ENCODE measurements at places on chromosomes 5 and 9.
A peak's percentile ranks its signal among the peaks of the same experiment; 100 is the strongest.

- DNase-seq = no peak
Observed at GRCh38 chr5:125914471-125914870, 508.7 kb upstream of the GRAMD2B start.

GRCh38 chr9:9855177-9856078 lies 757.4 kb downstream of the PTPRD start:
- no peak for DNase-seq

- no peak for DNase-seq
Observed at GRCh38 chr5:178605788-178606187, 15.6 kb upstream of the COL23A1 start.

DNA sequence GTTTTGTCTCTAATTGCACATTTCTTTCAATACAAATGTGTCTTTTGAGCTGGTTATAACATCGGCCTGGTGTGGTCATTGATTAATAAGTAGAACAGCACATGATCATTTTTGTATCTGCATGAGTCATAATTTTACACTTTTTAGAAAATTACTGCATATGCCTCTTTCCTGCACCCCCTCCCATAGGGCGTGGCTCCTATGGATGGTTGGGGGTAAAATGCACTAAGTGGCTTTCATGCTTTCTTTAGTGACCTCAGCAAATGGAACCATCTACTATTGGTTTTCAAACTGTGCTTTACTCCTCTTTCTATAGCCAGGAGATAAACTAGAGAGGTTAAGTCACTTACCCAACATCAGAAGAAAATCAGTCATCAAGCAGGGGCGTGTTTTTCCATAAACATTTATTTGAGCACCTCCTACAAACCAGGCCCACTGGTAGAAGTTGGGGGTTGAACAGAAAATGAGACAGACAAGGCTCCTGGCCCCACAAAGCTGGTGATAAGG lies 3.8 kb downstream of the ANXA6 start:
- no peak for DNase-seq

DNA sequence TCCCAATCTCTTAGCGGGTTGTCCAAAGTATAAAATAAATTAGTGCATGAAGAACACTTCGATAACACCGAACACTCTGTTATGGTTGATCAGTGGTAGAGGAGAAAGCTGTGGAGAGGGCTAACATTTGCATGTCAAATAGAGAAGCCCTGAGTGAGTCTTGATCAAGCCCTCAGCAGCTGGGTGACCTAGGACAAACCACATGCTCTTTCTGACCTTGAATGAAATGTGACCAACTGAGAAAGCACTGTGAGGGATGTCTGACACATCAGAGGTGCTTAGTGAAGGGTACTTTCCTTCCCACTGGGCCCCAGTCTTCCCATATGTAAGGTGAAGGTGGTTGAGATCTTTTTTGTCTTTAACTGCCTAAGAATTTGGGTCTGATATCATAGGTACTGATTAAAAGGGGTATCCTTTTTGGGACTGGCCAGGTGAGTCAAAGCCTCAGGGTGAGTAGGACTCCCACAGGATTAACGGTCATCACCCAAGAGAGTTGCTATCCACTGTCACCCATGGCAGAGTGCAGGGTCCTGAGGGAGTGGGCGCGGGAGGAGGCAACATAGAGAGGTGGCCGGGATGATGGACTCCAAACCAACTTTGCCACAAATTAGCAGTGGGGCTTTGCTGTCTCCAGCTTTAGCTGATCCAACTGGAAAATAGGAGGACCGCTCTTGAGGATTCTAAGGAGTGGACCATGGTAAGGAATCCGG lies 53.5 kb downstream of the KIF4B start:
- no peak for DNase-seq

DNA sequence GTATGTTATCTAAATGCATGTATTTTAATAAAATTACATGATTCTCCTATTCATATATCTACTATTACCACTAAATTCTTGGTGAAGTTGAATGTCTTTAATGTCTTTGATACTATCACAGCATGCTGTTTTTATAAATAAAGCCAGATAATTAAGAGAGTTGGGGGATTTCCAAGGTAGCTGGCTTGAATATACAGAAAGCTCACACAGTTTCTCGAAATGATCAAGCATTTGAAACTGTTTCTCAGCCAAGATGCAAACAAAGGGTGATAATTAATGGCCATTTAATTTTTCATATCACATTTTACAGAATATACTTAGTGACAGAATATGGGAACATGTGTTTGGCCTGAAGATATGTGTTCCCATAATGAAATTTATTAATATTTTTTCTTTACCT lies 145.6 kb upstream of the CDH12 start:
- DNase-seq = no peak

GRCh38 chr5:106397700-106398099 lies 1273.0 kb downstream of the EFNA5 start:
- DNase-seq = peak; percentile 99

DNA sequence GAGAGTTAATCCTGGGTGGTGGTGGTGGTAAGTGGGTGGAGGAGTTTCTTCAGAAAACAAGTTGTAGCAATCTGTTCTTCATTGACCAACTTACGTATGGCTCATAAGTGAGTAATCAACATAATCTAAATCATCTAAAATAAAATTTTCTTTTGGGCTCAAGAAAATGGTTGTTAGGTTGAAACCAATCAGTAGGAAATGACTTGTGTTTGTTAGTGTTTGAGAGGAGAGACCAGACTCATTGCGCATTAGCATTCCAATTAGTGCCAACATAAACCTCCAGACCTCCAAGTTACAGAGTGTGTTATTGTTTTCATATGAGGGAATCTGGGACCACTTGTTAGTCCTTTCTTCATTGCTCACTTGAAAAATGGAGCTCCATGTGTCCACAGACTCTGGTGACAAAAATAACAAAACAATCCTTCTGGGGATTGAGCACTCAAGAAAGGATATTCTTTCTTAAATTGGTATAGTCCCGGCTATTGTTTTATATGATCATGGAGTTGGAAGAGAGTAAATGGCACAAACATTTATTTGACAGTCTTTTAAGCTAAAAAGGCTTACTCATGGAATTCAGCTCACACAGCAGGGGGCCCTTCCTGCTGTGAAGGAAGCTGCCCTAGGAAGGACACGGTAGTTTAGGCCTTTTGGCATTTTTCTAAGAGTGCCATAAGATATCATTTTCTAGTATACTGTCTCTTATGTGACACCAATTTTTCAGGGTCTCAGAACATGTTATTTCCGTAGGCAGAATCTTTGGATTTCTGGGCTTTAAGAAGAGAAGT lies 441.1 kb downstream of the EBF1 start:
- DNase-seq = no peak

DNA sequence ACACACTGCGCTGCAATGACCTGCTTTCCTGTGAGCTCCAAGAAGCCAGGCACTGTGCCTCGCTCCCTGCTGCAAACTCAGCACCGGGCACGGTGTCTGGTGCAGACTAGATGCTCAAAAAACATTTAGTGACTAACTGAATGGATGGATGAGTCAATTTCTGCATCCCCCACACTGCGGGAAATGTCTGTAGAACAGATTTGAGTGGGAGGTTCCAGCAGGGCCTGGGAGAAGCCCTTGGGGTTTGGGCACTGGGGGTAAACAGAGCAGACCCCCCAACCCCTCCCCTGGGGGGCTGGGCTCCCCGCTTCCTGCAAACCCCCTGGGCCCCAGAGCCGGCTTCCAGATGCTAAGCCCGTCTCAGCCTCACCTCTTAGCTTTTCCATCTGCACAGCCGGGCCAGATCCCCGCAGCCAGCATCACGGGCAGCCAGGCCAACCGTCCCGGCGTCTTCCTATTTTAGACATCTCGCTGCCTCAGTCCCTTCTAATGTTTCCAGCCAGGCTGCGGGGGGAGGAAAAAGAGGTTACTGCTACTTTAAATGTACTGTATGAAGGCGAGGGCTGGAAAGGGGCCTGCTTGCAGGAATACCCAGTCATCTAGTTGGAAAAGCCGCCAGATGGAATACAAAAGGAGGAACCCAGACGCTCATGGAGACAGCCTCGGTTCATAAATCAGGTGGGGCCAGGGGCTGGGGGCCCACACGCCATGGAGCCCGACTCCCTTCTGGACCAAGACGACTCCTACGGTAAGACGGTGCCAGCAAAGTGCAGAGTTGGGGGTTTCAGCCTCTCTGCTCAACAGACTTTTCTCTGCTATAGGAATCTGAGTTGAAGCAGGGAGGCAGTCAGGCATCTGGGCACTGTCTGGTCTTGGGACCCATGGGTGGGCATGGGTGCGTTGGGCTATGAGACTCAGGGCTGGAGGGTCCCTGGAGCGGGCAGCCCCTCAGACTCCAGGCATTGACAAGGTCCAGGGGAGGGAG lies 67.1 kb upstream of the GGTA1 start:
- DNase-seq = peak; percentile 71

- no peak for DNase-seq
Observed at GRCh38 chr9:14389146-14389545, 75.2 kb upstream of the NFIB start.

DNA sequence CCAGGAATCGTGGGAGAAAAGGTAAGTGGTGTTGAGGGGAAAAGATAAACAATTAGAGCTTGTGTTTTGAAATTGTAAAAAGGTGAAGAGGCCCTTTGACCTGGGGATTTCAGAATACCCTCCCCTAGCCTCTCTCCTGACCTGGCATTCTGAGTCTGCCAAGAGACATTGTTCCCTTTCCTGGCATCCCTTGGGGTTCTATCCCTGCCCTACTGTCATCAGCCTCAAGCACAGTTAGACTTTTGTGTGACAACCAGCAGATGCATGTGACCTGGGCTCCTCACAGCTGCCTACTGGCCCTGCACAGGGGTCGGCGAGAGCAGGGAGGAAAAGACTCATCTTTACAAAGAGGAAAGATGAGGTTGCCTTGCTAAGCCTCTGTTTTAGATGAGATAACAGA lies 72.2 kb upstream of the ORM1 start:
- DNase-seq = no peak

DNA sequence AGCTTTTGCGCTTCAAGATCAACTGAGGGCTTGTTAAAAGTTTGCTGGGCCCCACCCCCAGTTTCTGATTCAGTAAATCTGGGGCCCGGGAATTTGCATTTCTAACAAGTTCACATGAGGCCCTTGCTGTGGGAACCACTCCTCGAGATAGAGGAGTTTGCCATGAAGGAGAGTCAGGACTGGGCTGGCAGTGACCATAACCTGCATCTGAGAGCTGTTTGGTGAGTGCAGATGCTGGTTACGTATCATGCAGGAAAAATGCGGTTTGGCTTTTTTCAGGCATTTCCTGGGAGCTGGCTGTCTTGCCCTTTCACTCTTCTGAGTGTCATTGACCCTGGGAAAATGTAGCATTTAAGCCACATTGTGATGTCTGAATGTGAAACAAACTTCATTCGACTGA lies 9.4 kb upstream of the ANGPTL2 start:
- peak; percentile 67 for DNase-seq

DNA sequence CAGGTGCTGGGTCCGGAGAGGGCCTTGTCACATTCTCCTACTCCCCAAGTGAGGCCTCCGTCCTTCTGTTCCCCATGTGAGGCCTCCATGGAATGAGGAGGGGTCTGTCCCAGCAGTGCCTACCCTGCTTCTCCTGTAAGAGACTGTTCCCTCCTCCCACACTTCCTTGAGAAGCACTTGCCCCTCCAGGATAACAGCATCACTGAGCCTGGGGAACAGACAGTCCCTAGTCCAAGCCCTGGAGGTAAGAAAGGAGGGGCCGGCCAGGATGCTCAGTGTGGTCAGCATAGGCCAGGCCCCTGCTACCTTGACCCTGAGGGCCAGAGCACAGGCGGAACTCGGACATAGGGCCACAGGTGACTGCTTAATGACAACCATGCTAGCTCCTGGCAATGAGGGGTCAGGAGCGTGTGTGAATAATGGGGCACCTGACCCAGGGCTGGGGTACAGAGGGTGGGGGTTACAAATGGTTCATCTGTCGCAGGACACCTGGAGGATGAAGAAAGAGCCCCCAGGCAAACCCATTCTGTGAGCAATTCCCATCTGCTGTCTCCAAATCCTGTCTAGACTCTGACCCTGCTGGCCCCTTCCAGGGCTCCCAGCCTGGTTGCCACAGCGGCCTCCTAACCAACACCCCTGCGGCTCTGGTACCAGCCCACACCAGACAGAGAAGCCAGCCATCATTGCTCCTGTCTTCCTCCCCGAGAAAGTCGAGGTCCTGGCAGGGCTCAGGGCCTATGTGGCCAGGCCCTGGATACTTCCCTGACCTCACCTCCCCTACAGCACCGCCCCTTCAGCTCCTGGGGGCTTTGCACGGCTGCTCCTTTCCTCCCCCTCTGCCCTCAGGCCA lies 20.3 kb downstream of the RALGDS start:
- DNase-seq = no peak

GRCh38 chr9:36948051-36948450 lies 86.0 kb downstream of the PAX5 start:
- DNase-seq = no peak

- DNase-seq = no peak
Observed at GRCh38 chr5:88256037-88256436, 12.6 kb downstream of the TMEM161B start.

GRCh38 chr5:34822956-34823715 lies 15.8 kb upstream of the TTC23L start:
- no peak for DNase-seq

DNA sequence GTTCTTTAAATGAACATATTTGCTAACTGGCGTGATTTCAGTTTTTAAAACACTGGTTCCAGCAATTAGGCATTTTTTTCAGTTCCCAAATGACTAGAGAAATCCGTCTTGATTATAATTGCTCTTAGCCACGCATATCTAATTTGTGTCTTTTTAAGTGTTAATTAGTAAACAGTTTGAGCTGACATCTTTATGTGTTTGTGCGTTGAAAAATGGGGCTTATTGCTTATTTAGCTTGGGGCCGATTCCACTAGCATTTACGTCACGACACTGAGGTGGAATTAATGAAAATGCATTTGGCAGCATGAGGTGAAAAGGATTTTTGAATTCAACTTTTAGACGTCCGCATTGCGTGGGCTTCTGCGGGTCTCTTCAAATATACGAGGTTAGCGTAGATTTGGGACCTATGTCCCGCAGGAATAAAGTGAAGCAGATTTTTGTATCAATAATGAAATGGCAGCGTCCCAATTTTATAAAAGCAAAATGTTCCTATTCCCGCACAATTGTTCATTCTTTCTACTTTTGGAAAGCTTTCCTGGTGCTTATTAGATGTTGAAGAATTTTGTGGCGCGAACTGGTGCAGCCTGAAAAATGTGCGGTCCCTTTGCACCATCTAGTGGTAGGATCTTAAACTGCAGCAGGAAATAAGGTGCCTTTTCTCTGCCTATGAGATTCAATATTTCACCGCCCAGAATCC lies 122.7 kb upstream of the LMX1B start:
- DNase-seq = peak; percentile 61

All from HT1080 (cell line).